ENCODE measurements at places on chromosomes 7 and 10. TPM values are rescaled to one million over a fixed set of nuclear protein-coding genes. Genes with fewer than 3 reads are reported as not detected.

Gene LIPJ
- not detected for total RNA-seq

Gene AQP1
- total RNA-seq = 3.9 TPM

Gene ZNF467
- total RNA-seq = 2.5 TPM

Gene PTEN
- total RNA-seq = 66.2 TPM

Gene MRLN
- total RNA-seq = 432 TPM

Gene OR6V1
- total RNA-seq = not detected

Gene VOPP1
- 57.5 TPM for total RNA-seq

Gene PDE1C
- 0.10 TPM for total RNA-seq

Gene KAT6B
- total RNA-seq = 11.6 TPM

Gene FANK1
- 1.4 TPM for total RNA-seq

Gene CCDC3
- 82.5 TPM for total RNA-seq

Gene DENND2A
- 0.21 TPM for total RNA-seq

Gene CYP26C1
- 0.10 TPM for total RNA-seq

Gene FRAT1
- total RNA-seq = 1.3 TPM

Gene FAM221A
- total RNA-seq = 2.9 TPM

Gene AVL9
- 44.4 TPM for total RNA-seq

Gene PLA2G12B
- not detected for total RNA-seq

Gene SYT15B
- not detected for total RNA-seq
